Suprapubic skin (tissue), 4 donors: ENCODE measurements at places on chromosomes 1 and 21. TPM values are rescaled to one million over a fixed set of nuclear protein-coding genes. Genes with fewer than 3 reads are reported as not detected.

DNA sequence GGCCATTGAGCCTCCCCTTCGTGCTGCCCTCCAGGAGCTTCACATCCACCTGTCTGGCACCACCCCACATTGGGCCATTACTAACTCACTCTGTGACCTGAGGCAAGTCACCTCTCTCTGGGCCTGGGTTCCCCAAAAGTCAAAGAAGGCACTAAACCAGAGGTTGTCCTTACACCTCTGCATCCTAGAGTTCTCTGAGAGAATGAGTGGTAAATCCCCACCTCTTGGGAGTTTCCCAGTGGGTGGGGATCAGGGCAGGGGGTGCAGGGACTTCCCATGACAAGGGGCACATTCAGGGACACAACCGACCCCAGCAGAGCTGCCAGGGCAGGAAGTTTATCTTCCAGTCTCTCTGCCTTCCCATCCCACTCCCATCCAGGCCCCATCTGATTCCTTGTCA is 99.7 kb downstream of the EPHB2 start:
- no peak for DNase-seq
- no peak overlapping the region for H3K27ac ChIP-seq
- H3K4me1 ChIP-seq: peaks cover 29% of the 10 kb centered on the region

- no peaks in the 10 kb centered on the region for H3K27me3 ChIP-seq
- H3K27ac ChIP-seq: peak within 1 kb of the TSS; percentile 90
- no peaks in the 10 kb centered on the region for H3K36me3 ChIP-seq
- DNase-seq: peak; percentile 88
- H3K4me1 ChIP-seq: peaks cover 44% of the 10 kb centered on the region
- peak within 1 kb of the TSS; percentile 71 for H3K4me3 ChIP-seq
Observed at GRCh38 chr1:157045250-157046218, at the start of gene ARHGEF11. ARHGEF11 (minus strand) TSS chr1:157045742; CDS start chr1:157044330, 1,412 bp downstream.

DNA sequence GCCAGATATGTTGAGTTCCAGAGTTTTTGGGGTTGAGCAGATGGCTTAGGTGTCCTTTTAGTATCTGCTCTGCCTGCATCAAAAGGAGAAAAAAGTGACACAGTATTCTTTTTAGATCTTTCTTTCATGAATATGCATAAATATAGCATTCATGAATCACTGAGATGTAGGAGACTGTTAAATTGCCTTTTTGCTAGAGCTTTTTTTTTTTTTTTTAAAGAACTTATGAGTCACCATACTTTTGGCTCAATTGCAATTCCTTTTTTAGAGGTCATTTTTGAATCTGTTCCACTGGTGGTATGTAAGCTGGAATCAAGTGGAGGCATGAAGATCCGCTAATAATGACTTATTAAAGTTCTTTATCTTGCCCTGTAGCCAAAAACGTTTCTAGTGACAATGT is 480.9 kb upstream of the ZRANB2 start:
- no peak overlapping the region for H3K4me3 ChIP-seq
- H3K27ac ChIP-seq: no peak overlapping the region
- H3K4me1 ChIP-seq: no peaks in the 10 kb centered on the region
- no peaks in the 10 kb centered on the region for H3K27me3 ChIP-seq

- DNase-seq: no peak
- H3K36me3 ChIP-seq: no peaks in the 10 kb centered on the region
- no peak overlapping the region for H3K4me3 ChIP-seq
- no peaks in the 10 kb centered on the region for H3K27me3 ChIP-seq
Observed at GRCh38 chr1:173302366-173302765, 95.2 kb upstream of the TNFSF4 start.

The CR1 gene
- total RNA-seq: 0.60 TPM

The FBLIM1 gene
- 27.4 TPM for total RNA-seq

The TNFRSF18 gene
- total RNA-seq: 62.1 TPM
